HL-60 (cell line): ENCODE measurements at places on chromosomes 2 and 18.

GRCh38 chr2:241649404-241649803, 11.9 kb downstream of the ATG4B start:
- DNase-seq: no peak

DNA sequence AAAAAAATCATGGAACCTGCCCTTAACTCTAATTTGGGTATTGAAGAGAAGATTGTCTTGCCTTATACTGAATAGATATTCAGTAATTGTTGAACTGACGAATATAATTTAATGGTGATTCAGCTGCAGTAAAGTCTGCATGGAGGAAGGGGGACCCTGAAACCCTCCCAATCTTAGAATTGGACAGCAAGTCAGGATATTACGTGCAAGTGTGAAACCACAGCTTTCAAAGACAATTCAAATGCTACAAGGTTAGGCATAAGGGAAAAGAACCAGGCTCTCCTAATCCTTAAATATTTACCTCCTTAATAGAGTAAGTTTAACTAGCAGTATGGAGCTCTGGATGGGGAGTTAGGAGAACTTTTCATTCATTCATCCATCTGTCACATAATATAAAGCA, 226.9 kb upstream of the TNP1 start:
- DNase-seq: no peak

DNA sequence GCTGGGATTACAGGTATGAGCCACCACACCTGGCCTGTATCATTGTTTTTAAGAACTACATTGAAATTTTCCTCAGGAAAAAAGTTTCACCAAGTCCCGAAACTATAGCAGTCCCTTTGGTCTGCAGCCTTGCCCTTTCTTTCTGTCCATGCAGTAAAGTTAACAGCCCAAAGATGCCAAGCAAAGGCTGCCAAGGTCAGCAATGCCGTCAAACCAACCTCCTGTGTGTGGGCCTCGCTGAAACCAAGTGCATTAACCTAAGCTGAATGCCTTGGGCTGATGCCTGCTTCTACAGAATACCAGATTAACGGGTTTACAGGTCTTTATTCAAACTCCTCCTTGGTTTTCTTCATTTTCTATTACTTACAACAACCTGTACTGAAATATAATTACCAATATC, 73.1 kb downstream of the EIF5B start:
- DNase-seq: no peak

GRCh38 chr18:37671530-37671929, 105.9 kb upstream of the CELF4 start:
- DNase-seq: no peak

- DNase-seq: no peak
Observed at GRCh38 chr18:13382954-13383827, 164.6 kb downstream of the LDLRAD4 start.

DNA sequence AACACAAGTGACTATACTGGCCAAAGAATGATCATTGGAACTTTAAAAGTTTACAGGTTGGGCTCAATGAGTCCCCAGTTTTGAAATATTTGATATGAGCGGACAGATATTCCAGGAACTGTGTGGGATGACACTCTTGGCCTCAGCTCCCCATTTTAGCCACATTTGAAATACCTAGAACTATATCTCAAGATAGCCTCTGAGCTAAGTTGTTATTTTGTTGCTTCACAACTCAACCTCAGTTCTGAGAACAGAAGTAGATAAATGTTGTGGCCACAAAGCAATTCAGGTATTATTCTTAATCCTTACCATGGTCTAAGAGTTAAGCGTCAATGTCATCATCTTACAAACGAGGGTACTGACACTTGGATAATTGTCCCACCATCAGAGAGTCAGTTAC, 172.2 kb upstream of the SETBP1 start:
- no peak for DNase-seq
